ENCODE measurements at places on chromosomes 11 and 22.

GRCh38 chr11:69595805-69596665, 44.9 kb upstream of the CCND1 start:
- DNase-seq: no peak

DNA sequence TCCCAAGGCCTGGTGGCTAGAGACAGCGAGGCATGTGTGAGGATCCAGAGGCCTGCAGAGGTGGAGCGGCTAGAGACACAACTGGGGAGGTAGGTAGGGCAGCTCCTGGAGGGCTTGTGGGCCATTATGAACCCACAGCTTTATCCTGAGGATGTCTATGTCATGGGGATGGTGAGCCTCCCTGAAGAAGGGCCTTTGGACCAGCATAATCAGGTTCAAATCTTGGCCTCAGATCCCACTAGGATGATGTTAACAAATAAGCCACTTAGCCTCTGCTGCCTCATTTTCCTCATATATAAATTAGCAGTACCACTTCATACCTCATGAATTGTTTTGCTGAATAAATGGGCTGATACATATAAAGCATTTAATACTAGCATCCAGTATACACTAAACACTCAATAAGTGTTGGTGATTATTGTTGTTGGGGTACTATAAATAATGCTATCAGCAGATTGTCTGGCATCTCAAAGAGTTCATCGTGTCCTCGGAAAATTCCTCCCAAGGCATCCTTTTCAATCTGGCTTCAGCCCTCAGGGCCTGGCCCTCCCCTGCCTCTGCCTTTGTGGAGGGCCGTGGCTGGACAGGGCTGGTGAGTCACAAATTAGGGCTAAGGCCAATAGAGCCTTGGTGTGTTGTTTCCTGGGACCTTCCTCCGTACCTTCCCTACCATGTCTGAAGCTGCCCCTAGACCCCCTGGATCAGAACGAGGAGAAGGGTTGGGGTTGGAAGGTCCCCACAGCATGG, 30.9 kb upstream of the LRRC32 start:
- DNase-seq: no peak

DNA sequence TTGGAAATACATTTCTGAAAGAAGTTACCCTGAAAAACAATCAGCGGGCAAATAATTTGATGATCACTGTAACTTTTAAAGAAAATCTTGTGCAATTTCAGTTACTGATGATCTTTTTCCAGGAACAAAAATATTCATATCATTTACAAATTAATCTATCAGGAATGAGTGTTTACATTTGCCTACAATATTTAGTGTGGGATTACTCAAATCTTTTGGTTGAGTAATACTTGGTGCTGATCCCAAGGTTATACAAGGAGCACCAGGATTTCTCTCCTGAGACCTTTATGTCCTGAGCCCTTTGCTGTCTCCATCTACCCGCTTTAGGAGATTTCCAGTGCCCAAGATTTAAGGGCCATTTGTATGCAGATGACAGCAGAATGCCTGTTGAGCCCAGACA, 116.1 kb downstream of the ATXN10 start:
- no peak for DNase-seq

- no peak for DNase-seq
Observed at GRCh38 chr11:63609971-63610580, 4.2 kb downstream of the PLAAT3 start.

Measured in GM12892 (cell line).